ENCODE measurements at places on chromosomes 6 and 20. TPM values are rescaled to one million over a fixed set of nuclear protein-coding genes. Genes with fewer than 3 reads are reported as not detected.

PRPH2 gene
- total RNA-seq = 0.15 TPM

SLC22A7 gene
- total RNA-seq = not detected

SLC32A1 gene
- 3.4 TPM for total RNA-seq

OPN5 gene
- total RNA-seq = 12.1 TPM

BPI gene
- not detected for total RNA-seq

TP53TG5 gene
- not detected for total RNA-seq

SMLR1 gene
- not detected for total RNA-seq

NDUFAF5 gene
- 22.5 TPM for total RNA-seq

ID4 gene
- 5.6 TPM for total RNA-seq

PPP1R14C gene
- total RNA-seq = 2.5 TPM

PSMB9 gene
- not detected for total RNA-seq

KCNB1 gene
- total RNA-seq = 0.36 TPM

- no peak for DNase-seq
These were observed 21.8 kb downstream of the CAPN11 start for GRCh38 chr6:44180406-44180805.

GRCh38 chr20:438571-439469 lies 23.5 kb downstream of the TBC1D20 start:
- DNase-seq = no peak

- no peak for DNase-seq
These were observed 789.3 kb downstream of the FRK start for GRCh38 chr6:115271434-115271833.

DNA sequence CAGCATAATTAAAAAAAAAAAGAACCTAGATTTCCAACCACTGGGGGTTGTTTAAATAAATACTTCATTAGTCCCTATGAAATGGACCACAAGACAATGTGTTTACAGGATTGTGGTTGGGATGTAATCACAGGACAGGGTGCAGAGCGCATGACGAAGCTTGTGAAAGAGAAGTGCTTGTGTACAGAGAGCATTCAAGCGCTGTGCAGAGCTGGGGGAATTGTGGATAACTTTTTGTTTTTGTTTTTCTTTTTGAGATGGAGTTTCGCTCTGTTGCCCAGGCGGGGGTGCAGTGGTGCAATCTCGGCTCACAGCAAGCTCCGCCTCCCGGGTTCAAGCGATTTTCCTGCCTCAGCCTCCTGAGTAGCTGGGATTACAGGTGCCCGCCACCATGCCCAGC lies 22.3 kb downstream of the LAMA5 start:
- DNase-seq = no peak

- DNase-seq = no peak
These were observed 21.6 kb downstream of the TOMM34 start for GRCh38 chr20:44938637-44939036.

DNA sequence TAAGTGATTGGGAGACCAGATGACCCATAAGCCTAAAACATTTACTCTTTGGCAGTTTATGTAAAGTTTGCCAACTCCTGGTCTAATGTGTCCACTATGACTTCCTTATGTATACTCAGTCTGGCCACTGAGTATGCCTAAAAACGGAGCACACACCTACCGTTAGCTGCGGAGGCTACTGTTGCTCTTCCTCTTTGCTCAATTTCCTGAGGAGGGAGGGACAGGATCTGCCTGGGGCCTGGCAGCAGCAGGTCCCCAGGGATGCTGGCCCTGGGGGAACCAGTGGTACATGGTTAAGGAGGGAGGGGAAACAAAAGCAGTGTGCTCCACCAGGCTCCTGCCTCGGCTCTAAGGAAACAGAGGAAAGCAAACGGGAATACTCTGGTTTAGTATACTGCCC lies 113.5 kb downstream of the CDYL start:
- no peak for DNase-seq

- no peak for DNase-seq
These were observed 60.0 kb upstream of the PBOV1 start for GRCh38 chr6:138278326-138278725.

GRCh38 chr6:111503660-111504059 lies 20.6 kb upstream of the REV3L start:
- DNase-seq = no peak

DNA sequence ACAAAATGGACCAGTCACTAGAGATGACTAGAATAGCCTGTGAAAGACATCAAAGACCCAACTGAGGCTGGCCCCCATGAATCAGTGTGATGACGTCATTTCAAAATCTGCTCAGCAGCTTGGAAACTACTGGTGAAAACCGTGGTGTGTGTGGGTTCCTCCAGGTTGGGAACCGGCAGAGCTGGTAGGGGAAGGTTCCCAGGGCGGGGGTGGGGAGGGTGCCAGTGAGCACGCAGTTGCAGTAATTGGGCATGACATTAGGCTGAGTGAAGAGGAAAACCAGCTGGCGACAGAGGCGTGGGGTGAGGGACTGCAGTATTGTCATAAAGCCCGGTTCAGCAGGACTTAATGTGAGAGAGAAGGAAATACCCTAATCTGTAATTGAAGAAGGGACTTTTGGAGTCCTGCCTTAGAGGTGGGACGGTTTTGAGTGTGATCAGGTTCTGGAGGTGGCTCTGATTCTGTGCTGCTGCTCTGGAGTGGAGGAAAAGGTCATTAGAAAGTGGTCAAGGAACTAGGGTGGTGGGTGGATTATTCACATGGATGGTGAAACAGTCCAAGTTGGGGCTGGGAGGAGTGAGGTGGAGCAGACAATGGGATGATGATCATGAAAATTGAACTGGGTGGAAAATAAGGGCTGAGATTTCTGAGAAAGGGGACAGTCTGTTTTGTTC lies 52.0 kb upstream of the MTHFD1L start:
- DNase-seq = no peak

DNA sequence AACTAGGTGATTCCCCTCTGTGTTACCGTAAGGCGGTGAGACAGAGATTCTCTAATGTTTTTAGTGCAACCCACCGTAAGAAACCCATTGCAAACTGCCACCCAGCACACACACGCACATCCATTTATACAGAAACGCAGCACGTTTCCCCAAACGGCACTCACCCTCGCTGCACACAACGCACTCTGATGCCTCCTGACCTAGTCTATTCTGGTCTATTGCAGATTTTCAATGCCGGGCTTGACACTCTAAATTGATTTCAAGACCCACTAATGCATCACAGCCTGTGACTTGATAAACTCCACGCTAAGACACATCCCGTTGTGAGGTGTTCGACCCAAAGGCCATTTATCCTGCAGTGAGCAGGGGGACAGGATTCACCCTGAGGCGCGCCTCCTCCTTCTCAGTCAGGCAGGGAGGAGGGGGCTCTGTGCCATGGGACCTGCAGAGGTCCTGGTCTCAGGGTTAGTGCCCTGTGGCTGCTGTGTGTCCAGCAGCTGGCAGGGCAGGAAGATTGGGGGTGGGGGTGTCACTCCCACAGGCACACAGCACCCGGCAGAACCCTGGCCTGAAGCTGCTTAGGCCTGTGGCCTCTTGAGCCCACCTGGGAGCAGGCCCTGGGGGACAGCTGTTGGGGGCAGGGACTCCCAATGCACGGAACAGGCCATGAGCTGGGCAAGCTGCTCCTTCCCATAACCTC lies 335.6 kb downstream of the PREX1 start:
- DNase-seq = no peak

DNA sequence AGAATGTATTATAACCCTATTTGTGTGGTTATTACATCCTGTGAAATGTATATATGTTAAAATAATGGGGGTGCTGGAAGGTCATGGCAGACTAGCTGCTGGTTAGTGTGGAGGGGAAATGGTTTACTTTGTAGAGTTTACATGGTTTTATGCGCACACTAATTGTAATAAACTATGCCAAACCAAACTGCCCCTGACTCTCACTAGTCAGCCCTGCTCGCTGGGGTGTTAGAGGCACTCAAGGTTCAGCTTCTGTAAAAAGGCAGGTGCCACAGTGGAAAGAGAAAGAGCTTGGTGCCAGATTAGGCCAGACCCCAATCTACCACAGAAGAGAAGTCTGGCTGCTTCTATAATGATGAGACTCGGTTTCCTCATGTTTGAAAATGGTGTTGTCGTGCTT lies 52.7 kb downstream of the GOPC start:
- no peak for DNase-seq

GRCh38 chr6:73774311-73774774 lies 78.3 kb downstream of the CD109 start:
- DNase-seq = no peak

DNA sequence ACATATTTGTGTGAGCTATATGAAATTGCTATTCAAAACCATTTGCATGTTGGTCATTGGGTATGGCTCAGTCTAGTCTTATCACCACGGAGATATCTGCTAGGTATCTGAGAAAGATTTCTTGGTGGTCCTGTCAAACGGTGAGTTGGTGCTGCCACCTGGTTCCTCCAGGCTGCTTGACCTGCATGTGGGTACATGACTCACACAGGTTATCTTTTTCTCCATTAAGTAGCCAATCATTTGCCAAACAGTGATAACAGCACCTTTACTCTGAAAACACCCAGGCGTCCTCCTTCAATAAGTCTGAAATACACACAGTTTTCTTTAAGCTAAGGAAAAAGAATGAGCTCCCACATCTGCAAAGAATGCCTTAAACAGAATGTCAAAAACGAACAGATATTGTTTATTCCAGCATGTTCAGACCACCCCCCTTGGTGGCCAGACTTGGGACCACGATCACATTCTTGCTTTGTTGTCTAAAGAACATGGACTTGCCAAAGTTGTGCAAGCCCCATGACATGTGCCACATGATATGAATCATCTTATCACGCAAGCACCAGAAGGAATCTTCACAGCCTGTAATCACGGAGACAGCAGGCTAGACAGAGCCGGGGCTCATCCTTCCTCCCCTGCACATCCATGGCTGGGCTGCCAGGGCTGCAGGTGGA lies 200.7 kb upstream of the THBS2 start:
- DNase-seq = no peak

- DNase-seq = no peak
These were observed 28.4 kb upstream of the APMAP start for GRCh38 chr20:25020901-25021301.

- DNase-seq = no peak
These were observed 7.3 kb upstream of the SOX4 start for GRCh38 chr6:21586300-21586699.

DNA sequence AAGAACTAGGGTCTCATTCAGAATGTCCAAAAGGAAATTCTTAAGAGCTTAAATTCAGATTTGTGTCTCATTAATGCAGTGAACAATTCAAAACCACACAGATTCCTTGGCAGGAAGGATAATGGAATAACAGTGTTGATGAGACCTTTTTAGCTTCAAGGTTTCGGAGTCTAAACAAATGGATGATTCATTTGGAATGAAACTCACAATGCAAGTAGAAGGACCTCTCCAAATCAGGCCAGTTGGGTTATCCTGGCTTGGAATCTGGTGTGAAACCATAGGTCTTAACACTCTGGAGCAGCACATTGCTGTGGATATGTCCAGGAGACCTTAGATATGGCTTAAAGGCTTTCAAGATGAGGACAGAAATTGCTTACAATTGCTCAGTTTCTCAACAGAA lies 44.9 kb downstream of the KCTD20 start:
- no peak for DNase-seq

DNA sequence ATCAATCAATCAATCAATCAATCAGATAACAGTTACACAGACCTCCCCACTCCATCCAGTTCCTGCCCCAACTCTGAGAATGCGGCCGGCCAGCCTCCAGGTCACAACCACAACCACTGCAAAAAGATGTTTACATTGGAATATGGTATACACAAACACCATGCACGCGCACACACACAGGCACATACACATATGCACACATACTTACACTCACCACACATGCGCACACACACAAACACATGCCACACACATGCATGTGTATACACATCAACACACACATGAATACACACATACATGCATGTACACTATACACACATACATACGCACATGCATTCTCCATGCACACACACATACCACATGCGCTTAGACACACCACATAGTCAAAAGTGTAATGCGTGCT lies 131.1 kb downstream of the PXDC1 start:
- DNase-seq = no peak

- no peak for DNase-seq
These were observed 164.8 kb downstream of the SYNE1 start for GRCh38 chr6:152472325-152472724.

DNA sequence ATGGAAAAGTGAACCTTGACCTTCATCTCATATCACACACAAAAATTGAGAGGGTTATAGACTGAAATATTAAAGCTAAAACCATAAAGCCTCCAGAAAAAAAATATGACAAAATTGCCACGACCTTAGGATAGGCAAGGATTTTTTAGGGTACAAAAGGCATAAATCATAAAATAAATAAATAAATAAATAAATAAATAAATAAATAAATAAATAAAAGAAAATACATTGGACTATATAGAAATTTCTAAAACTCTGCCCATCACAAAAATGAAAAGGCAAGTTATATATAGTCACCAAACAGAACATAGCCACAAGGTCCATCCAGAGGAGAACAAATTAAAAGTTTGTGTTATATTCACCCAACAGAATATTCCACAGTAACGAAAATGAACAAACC lies 108.6 kb downstream of the INSM1 start:
- DNase-seq = no peak

- DNase-seq = no peak
These were observed 106.7 kb downstream of the ADGRB3 start for GRCh38 chr6:68741501-68742386.

- DNase-seq = no peak
These were observed 17.8 kb upstream of the MAP1LC3A start for GRCh38 chr20:34540596-34541263.

DNA sequence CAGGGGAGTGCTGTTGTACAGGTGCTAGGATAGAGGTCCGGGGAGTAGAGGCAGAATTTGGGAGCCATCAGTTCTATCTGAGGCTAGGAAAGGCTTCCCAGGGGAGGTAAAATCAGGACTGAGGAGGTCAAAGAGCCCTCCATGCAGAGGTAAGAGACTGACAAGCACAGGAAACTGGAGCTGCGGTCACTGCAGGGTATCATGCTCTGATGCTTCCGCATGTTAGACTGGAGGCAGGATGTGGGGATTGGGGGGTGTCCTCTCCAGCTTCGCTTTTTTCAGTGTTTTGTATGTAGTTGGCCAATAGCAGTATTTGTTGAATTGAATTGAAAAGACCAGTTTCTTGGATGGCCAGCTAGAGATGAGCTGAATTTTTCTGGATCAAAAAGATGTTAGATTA lies 87.8 kb downstream of the SLC22A3 start:
- DNase-seq = no peak

GRCh38 chr20:24979036-24979960 lies 13.3 kb downstream of the APMAP start:
- no peak for DNase-seq

DNA sequence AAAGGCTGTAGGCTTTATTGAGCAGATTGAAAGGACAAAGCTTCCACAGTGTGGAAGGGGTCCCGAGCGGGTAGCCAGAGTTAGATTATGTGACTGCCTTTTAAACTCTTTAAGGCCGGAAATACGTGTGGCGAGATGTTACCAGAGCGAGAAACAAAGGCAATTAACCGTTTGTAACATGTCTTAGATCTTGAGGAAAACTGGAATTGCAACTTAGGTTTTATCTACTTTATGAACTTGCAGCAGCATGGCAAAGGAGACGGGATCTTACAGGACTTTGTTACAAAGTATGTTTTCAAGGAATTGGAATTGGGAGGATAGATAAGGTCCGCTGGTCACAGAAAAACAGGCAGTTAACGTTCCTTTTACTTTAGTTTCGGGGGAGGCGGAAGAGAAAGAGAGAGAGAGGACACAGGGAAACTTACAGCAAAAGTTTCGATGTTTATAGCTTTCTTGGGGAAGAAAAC lies 594.7 kb upstream of the ADGRB3 start:
- DNase-seq = no peak

GRCh38 chr6:150208611-150209352 lies 65.9 kb downstream of the PPP1R14C start:
- DNase-seq = no peak
